Activated naive CD4-positive, alpha-beta T cell treated with anti-CD3 and anti-CD28 coated beads, Interleukin-2, amount 10 ng/mL, durations not matched to agents 7 days and 5 days (primary cell): ENCODE measurements at places on chromosomes 11 and 22.

GRCh38 chr22:48711669-48712068 lies 1116.0 kb downstream of the BRD1 start:
- no peaks in the 10 kb centered on the region for H3K36me3 ChIP-seq
- H3K27me3 ChIP-seq: no peaks in the 10 kb centered on the region
- peak; percentile 3 for DNase-seq
- H3K4me1 ChIP-seq: no peaks in the 10 kb centered on the region
- no peak overlapping the region for H3K27ac ChIP-seq
- no peak overlapping the region for H3K4me3 ChIP-seq

DNA sequence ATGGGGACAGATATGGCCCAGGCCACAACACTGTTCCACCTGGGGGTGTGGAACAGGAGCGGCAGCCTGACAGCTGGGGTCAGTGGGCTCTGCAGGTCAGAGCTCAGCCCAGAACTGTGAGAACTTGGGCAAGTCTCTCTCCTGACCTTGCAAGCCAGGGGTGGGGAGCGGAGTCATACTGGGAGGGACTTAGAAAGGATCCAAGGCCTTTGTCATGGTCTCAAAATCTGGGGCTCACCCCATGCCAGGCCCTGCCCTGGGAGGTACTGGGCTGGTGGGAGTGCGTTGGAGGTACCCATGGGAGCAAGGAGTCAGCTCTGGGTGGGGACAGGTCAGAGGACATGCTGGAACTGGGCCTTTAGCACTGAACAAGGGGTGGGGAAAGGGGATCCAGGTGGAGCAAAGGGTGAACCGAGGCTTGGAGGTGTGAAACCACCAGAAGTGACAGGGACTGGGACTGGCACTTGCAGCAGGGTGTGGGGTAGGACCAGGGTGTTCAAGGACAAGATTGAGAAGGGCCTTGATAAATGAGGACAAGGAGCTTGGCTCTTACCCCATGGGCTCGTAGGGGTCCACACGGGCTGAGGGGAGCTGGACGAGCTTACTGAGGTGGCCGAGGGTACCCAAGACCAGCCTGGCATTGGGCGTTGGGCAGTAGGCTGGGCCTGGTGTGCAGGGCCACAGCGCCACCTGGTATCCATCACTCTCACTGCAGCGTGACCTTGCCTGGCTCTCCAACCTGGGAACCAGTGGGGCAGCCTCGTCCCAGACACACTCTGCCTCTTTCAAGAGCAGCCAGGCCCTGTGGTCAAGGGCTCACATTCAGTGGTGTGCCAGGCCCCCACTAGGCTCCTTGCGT lies 7.4 kb upstream of the PMM1 start:
- no peaks in the 10 kb centered on the region for H3K27me3 ChIP-seq
- no peak overlapping the region for H3K27ac ChIP-seq

DNA sequence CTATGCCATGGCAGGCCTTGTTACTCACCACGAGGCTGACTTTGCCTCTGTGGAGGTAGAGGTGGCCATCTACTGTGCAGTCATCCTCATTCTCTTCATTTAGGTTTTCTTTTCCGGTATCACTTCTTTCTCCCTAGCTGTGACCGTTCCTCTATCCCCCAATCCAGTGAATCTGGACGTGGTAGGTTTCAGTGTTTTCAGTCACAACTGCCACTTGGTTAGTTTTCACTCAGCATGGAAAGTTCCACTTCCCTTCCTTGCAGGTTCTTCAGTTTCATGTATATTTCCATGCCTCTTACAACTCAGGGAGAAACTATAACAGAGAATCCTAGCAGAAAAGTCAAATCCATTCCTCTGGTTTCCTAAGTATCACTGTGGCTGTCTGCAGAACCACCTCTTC lies 1.9 kb downstream of the HPS4 start:
- no peaks in the 10 kb centered on the region for H3K27me3 ChIP-seq
- peak overlapping the region; percentile 92 for H3K4me3 ChIP-seq
- peaks cover 35% of the 10 kb centered on the region for H3K36me3 ChIP-seq
- H3K4me1 ChIP-seq: peaks cover 82% of the 10 kb centered on the region

DNA sequence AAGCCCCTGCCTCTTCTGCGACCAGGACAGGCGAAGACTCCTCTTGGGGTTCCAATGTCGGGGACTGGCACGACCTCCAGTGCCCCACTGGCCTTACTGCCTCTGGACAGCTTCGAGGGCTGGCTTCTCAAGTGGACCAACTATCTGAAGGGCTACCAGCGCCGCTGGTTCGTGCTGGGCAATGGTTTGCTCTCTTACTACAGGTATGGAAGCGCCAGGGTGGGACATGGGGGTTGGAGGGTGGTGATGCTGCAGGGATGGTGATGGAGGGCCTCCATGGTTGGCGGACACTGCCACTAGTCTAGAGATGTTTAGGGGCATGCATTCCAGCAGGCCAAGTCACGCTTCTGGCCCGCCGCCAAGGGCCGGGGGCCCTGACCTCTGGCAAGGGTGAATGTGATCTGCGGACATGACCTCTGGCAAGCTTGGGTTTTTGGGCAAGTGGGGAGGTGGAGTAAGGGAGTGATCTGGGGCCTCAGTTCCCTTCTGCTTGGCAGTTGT lies 727 bp downstream of the OSBP2 start:
- no peak overlapping the region for H3K27ac ChIP-seq
- no peaks in the 10 kb centered on the region for H3K36me3 ChIP-seq
- peak overlapping the region; percentile 49 for H3K4me3 ChIP-seq
- peaks cover 46% of the 10 kb centered on the region for H3K27me3 ChIP-seq
- peaks cover 13% of the 10 kb centered on the region for H3K4me1 ChIP-seq

DNA sequence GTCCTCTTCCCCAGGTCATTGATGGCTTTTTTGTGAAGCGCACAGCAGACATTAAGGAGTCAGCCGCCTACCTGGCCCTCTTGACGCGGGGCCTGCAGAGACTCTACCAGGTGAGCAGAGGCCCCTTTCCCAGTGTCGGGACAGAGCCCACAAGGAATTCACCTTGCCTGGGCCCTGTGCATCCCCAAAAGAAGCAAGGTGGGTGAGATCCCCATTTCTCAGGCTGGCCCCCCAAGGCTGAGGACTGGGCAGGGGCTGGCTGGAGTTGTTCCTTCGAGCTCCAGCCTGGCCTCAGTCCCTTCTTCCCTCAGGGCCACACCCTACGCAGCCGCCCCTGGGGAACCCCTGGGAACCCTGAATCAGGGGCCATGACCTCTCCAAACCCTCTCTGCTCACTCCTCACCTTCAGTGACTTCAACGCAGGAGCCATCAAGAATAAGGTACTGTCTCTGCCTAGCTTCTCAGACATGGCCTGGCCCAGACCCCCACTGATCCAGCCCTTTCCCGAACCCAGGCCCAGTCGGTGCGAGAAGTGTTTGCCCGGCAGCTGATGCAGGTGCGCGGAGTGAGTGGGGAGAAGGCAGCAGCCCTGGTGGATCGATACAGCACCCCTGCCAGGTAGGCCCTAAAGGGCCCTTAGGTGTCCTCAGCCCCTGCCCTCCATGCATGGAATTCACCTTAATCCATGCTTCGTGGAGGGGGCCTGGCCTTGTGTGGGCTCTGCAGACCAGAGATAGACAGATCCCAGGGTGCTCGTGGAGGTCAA lies 4.7 kb downstream of the MUS81 start:
- no peak overlapping the region for H3K27ac ChIP-seq
- peaks cover 41% of the 10 kb centered on the region for H3K36me3 ChIP-seq
- peaks cover 1% of the 10 kb centered on the region for H3K27me3 ChIP-seq
- H3K4me1 ChIP-seq: peaks cover 34% of the 10 kb centered on the region

GRCh38 chr22:29388759-29389090 lies 355 bp upstream of the AP1B1 start:
- H3K4me1 ChIP-seq: peaks cover 40% of the 10 kb centered on the region
- peaks cover 4% of the 10 kb centered on the region for H3K27me3 ChIP-seq
- H3K27ac ChIP-seq: peak overlapping the region; percentile 89
- no peak for DNase-seq
- H3K4me3 ChIP-seq: peak overlapping the region; percentile 89

DNA sequence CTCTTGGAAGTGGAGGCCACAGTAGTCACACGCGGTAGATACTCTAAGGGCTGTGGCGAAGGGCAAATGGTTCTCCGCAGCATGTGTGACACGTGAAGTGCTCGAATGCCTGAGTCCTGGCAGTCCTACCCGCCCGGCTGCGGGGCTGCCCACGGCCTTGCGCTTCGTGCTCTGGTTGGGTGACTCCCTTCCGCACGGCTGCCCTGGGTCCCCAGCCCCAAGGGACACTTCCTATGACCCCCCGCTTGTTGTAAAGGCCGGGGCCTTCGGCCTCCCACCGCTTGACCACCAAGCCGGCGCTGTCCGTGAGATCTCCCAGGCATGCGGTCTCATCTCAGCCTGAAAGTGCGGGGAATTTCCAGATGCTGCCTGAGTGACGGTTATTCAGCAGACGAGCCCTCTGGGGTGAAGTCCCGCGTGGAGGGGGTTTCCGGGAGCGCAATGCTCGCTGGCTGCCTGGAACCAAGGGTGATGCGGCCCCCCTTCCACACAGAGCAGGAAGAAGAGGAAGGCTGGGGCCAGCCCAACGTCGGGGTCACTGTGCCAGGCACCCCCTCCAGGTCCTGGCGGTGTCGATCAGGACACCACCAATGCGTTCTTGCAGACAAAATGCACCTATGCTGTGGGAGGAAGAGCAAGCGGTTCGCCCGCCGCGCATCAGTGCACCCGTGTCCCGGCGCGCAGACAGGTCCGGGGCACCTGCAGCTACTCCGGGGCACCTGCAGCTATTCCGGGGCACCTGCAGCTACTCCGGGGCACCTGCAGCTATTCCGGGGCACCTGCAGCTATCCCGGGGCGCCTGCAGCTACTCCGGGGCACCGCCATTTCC lies 171.2 kb downstream of the OPCML start:
- DNase-seq: no peak
- H3K27me3 ChIP-seq: no peaks in the 10 kb centered on the region
- no peak overlapping the region for H3K27ac ChIP-seq
- no peaks in the 10 kb centered on the region for H3K4me1 ChIP-seq
- H3K4me3 ChIP-seq: no peak overlapping the region

GRCh38 chr22:32512267-32512982 lies 37.8 kb downstream of the FBXO7 start:
- no peaks in the 10 kb centered on the region for H3K27me3 ChIP-seq
- H3K4me3 ChIP-seq: no peak overlapping the region
- no peaks in the 10 kb centered on the region for H3K36me3 ChIP-seq
- H3K27ac ChIP-seq: no peak overlapping the region
- H3K4me1 ChIP-seq: no peaks in the 10 kb centered on the region

DNA sequence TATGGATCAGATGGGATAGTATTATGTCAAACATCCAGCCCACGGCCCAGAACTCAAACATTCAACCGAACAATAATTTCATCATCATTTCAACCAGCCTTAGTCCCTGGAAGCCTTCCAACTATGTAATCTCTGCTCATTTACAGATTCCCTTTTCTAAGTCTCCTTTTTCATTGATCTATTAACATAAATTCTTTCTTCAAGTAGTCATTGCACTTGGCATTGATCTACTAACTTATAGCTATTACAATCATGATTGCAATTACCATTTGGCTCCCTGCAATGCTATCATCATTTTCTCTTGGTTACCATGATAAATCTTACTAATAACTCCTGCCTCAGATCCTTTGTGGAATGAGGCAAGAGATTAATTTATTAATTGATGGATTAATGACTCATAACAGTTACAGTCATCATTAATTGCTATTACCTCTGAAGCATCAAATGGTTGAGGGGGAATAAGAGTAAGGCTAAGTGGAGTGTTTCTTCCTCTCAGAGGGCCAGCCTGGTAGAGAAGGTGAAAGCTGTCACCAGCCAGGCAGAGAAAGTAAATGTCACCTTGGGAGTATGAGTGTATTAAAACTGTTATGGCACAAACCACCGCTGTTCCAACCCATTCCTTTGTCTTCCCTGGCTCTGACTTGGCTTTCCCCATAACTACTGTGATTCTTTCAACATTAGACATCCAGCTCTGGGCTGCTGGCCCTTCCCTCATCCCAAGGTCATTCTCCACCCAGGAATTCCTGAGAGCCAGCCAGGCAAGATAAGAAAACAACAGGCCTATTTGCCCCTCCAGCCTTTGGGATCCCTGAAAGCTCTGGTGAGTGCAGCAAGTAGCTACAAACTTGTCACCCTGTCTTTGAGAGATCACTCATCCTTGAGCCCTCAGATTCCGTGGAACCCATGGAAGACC lies 174.7 kb downstream of the RRAS2 start:
- no peaks in the 10 kb centered on the region for H3K4me1 ChIP-seq
- no peak overlapping the region for H3K27ac ChIP-seq
- no peaks in the 10 kb centered on the region for H3K36me3 ChIP-seq
- H3K4me3 ChIP-seq: no peak overlapping the region
- DNase-seq: no peak
- peaks cover 5% of the 10 kb centered on the region for H3K27me3 ChIP-seq

DNA sequence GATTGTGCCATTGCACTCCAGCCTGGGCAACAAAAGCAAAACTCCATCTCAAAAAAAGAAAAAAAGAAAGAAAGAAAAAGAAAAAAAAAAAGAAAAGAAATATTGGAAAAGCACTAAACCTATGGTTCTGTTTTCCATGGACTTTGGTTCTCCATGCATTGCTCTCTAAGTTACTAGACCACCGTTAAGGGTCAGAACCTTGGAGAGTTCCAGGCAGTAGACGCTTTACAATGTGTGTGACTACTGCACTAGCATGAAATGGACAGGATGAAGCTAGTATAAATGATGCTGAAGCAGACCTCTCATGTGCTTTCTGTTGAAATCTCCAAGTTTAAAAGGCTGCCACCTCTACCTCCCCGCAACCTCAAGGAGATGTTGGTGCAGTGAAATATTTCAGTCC lies 63.5 kb downstream of the SIK2 start:
- DNase-seq: no peak
- no peak overlapping the region for H3K27ac ChIP-seq
- H3K4me1 ChIP-seq: no peaks in the 10 kb centered on the region
- peaks cover 2% of the 10 kb centered on the region for H3K36me3 ChIP-seq
- no peaks in the 10 kb centered on the region for H3K27me3 ChIP-seq
- H3K4me3 ChIP-seq: no peak overlapping the region

- no peak overlapping the region for H3K27ac ChIP-seq
- peak overlapping the region; percentile 72 for H3K4me3 ChIP-seq
- peak; percentile 86 for DNase-seq
- no peaks in the 10 kb centered on the region for H3K36me3 ChIP-seq
- H3K4me1 ChIP-seq: peaks cover 32% of the 10 kb centered on the region
- peaks cover 33% of the 10 kb centered on the region for H3K27me3 ChIP-seq
Measured at GRCh38 chr22:28442264-28442710, 237.4 kb downstream of the TTC28 start.

GRCh38 chr11:114059278-114059983 lies at the start of gene ZBTB16:
Gene ZBTB16, plus strand, starts transcription at chr11:114059711. Its CDS starts 3,590 bp downstream, at chr11:114063301.
- peaks cover 99% of the 10 kb centered on the region for H3K27me3 ChIP-seq
- H3K4me3 ChIP-seq: peak within 1 kb of the TSS; percentile 85
- H3K36me3 ChIP-seq: peaks cover 1% of the 10 kb centered on the region
- peaks cover 13% of the 10 kb centered on the region for H3K4me1 ChIP-seq
- peak within 1 kb of the TSS; percentile 24 for H3K27ac ChIP-seq

DNA sequence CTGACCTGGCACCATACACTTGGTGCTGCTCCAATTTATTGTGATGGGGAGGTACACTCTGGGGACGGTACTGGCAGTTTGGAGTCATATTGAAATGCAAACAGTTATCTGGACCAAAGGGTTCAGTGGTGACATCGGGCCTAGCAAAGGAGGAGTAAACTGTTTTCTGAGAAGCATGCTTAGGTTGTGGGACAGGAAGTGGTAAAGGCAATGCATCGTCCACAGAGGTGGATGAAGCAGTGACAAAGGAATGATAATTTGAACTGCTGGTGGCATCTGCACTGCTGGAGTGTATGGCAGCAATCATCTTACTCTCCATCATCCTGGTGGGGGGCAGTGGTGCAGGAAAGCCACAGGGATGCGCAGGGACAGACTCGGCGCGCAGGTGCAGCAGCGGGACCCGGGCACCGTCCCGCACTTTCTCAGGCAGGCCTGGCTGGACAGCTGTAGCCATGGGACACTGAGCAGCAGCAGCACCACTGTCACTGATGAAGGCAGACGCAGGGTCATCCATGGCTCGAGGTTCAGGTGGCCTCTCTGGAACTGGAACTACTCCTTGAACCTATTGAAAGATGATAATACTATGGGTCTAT lies 28.0 kb upstream of the TP53AIP1 start:
- no peaks in the 10 kb centered on the region for H3K27me3 ChIP-seq
- peaks cover 25% of the 10 kb centered on the region for H3K4me1 ChIP-seq
- no peak overlapping the region for H3K27ac ChIP-seq
- peak; percentile 41 for DNase-seq
- no peak overlapping the region for H3K4me3 ChIP-seq
